ENCODE measurements at places on chromosomes 5 and 9. TPM values are rescaled to one million over a fixed set of nuclear protein-coding genes. Genes with fewer than 3 reads are reported as not detected.

The ZDHHC21 gene
- 95.2 TPM for total RNA-seq

The ZMYND19 gene
- 19.0 TPM for total RNA-seq

- DNase-seq: peak; percentile 85
Observed at GRCh38 chr5:159451197-159452052, 121.1 kb upstream of the IL12B start.

GRCh38 chr5:685262-686171 lies 7.6 kb downstream of the TPPP start:
- DNase-seq: no peak

DNA sequence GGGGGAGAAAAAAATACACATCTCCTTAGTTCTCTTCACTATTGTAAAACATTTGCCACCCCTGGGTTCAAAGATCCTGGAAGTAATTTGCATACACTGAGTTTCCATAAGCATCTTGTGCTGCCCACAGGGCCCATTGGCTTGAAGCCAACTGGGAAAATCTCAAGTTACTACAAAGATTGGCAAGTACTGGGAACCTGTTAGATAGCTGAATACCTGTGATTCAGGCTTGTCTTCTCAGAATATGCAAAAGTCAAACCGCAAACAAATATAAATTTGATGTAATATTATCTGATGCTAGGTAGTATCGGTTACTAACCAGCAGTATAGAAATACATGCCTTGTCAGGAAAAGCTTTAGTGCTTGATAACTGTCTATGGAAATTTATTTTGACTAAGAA lies 156.9 kb upstream of the FST start:
- DNase-seq: no peak

GRCh38 chr5:157180374-157181264 lies at the start of gene ITK:
ITK (plus strand) TSS chr5:157180840; CDS start chr5:157180978, 138 bp downstream.
- no peak for DNase-seq

DNA sequence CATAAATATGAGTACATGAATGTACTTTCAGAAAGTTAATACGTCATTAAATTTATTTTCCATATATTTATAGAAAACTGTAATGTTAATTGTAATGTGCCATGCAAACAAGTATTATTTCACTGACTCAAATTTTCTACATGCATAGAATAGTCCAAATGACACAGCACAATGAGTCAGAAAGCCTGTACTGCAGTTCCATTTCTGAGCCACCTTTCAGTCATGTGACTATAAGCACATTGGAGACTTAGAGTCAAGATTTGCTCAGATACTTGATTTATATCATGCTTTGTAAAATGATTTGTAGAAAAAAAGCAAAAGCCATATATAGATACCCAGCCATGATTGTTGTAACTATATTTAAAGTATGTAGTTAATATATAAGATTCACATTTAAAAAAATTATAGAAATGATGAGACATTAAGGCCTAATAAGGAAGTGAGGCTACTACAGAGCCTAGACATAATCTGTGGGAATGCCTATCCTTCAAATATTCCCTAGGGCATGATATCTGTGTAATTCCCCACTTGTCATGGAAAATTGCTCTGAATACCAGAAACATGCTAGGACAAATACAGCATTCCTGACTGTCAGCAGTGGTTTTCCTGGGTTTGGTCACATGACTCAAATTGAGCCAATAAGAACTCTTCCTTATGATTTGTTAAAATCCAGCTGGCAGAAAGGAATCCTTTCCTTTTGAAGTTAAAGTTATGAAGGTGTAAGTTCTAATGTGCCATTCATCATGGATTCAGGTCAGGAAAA lies 50.0 kb downstream of the PTPRD start:
- no peak for DNase-seq

- no peak for DNase-seq
Observed at GRCh38 chr5:135724617-135725016, 109.8 kb upstream of the SLC25A48 start.
